ENCODE measurements at places on chromosomes 7 and 10. TPM values are rescaled to one million over a fixed set of nuclear protein-coding genes. Genes with fewer than 3 reads are reported as not detected.
A peak's percentile ranks its signal among the peaks of the same experiment; 100 is the strongest.

CRHR2 gene
- not detected for total RNA-seq

FAM25C gene
- not detected for total RNA-seq

DNMBP gene
- 46.6 TPM for total RNA-seq

CABCOCO1 gene
- total RNA-seq, result not detected

SEC23IP gene
- total RNA-seq, result 43.3 TPM

GCC1 gene
- total RNA-seq, result 24.9 TPM

BLNK gene
- total RNA-seq, result not detected

DNA sequence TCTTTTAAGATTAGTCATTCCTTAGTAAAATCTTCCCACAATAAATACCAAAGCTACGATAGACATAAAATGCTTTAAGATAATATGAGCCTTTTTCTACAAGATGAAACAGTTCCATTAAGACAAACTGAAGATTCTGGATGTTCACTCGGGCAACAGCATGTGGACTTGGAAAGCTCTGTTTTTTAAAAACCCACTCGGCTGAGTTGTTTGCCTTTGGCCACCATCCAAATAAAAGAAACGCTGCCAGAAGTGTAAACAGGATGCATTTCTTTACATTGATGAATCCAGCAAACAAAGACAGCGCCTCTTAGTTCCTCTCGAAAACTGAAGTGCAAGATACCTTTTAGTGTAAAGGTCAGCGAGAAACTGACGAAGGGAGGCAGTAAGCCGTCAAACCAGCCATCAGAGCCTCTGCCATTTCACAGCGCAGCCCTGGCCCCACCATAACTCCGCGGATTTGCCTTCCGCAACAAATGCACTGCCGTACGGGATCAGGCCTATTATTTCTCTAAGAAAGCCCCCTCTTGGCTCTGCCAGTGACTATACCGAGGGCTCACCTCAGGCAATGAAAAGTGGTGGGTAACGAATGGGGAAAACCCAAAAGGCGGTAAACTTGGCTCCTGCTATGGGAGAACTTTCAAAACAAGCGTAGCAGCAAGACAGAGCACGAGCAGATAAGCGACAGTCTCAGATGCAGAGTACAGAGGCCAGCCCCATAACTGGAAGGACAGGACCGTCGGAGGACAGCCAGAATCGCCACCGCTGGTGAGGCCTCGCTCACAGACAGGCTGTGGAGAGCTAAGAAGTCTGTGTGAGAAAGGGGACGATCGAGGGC lies 41.4 kb downstream of the GNA12 start:
- peak; percentile 49 for DNase-seq

GRCh38 chr10:46019569-46020343 lies 10.7 kb downstream of the NCOA4 start:
- DNase-seq, result peak; percentile 60

- no peak for DNase-seq
These were observed 85.4 kb upstream of the SLC13A1 start for GRCh38 chr7:123285076-123285700.

DNA sequence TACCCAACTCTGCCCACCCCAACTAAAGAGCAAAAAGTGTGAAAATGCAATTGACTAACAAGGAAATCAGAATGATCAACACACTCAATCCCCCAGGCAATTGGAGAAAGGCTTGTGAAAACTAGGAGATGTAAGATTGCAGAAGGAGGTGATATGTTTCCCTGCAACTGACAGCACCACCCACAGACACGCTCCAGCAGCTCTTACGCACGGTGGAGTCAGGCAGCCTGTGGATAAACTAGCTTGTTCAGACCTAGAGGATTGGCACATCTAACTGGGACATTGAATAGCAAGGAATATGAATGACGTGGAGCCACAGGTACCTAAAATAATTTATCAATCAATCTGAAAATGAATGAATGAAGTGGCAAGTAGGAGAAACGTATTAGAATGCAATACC lies 125.7 kb upstream of the MYO3A start:
- DNase-seq, result no peak

- DNase-seq, result no peak
These were observed 181.9 kb downstream of the TMEM26 start for GRCh38 chr10:61271127-61271780.

GRCh38 chr7:146053492-146053891 lies 63.1 kb upstream of the CNTNAP2 start:
- DNase-seq, result no peak

DNA sequence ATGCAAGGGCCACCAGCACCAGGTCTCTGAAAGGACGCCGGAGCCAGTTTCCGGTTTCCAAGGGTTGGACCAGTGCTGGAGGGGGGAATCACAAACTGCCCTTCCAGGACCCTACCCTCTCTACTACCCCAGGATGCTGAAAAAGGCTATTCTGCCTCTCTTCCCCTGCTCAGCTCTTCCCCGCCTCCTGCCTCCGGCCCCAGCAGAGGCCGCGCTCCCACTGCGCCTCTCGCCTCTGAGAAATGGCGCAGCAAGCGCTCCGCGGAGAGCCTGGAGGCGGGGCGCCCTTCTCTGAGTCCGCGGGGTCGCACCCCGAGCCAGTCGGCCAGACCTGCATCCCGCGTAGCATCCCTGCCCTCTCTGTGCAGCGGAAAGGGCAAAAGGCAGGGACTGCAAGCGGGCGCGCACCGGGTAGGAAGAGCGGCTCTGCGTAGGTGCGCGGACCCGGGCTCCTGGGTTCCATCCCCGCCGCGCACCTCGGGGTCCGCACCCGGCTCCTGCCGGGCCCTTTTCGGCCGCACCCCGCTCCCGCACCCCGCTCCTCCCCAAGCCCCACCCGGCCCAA lies 476 bp upstream of the RET start:
- no peak for DNase-seq

DNA sequence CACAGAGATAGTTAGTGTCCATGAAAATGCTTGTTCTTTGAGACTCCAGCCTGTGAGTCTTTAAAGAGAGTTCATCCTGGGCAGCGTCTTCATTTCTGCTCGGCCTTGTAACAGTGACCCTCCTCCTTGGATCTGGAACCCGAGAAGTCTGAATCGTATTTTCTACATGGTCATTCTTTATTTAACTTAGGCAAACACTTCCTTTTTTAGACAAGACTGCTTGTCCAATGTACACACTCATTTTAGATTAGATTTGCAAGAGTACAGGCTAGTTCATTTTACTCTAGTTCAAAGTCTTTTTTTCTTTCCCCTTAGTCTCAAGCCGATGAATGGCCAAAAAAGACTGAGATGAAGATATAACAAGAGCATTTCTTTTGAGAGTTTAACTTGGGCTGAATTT lies 133.5 kb downstream of the CHN2 start:
- no peak for DNase-seq

GRCh38 chr7:155741805-155742204 lies 70.5 kb downstream of the SHH start:
- no peak for DNase-seq

- peak; percentile 80 for DNase-seq
These were observed 33.3 kb downstream of the CDK14 start for GRCh38 chr7:90629297-90629918.

- DNase-seq, result no peak
These were observed 23.5 kb downstream of the NACAD start for GRCh38 chr7:45065031-45065995.

DNA sequence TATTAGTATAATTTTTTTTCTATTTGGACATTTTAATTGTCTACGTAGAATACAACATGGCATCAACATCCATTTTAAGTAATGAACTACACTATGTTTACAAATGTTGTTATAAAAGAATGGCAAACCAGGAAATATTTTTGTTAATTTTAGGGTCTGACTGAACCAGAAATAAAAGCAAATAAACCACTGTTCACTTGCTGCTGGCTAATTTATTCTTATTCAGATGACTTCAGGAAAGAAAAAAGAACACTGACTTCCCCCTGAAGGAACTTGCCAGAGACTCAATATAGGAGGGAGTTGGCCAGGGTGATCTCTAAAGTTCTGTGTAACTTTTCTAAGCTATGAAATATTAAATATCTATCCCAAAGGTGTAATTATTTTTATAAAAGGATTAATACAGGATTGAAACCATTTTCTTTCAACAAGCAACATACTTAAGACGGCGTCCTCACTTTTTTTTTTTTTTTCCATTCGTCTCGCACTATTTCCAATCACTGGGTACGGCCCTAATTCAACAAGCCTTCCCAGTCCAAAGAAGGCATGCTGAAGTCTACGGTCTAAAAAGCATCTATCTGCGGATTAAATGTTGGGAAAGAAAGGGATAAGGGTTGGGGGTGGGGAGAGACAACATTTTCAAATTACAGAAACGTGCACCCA lies 1.2 kb downstream of the USP6NL start:
- DNase-seq, result peak; percentile 37

GRCh38 chr7:106057204-106057961 lies 54.7 kb downstream of the SYPL1 start:
- DNase-seq, result no peak

GRCh38 chr7:50204581-50204980 lies 99.9 kb upstream of the IKZF1 start:
- no peak for DNase-seq

GRCh38 chr10:101267290-101267680 lies 38.0 kb upstream of the LBX1 start:
- DNase-seq, result no peak

DNA sequence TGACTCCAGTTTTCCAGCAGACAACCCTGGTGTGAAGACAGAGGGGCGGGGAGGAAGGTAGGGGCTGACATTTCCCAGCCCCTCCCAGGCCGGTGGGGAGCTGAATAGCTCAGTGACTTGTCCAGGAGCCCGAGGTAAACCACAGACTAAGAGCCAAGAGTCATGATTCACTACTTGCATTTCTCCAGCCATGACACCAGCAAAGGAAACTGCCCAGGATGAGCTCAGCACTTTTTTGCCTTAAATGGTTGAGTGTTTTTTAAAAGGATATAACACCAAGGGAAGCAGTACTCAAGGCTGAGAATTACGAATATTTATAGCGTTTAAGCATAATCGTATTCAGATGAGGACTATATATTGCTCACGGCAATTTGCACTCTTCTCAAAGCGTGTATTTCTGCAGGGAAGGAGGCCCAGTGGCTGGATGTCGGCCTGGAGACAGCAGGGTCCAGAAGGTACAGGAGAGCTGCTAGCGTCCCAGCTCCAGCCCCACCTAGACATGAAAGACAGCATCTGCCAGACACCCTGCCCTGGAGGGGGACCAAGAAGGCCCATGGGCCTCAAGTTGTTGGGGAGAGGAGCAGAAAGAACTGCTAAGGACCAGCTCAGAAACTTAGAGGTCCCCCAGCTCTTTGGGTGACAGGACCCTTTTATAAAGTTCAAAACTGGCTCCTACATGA lies 141.4 kb downstream of the GRID1 start:
- DNase-seq, result no peak

DNA sequence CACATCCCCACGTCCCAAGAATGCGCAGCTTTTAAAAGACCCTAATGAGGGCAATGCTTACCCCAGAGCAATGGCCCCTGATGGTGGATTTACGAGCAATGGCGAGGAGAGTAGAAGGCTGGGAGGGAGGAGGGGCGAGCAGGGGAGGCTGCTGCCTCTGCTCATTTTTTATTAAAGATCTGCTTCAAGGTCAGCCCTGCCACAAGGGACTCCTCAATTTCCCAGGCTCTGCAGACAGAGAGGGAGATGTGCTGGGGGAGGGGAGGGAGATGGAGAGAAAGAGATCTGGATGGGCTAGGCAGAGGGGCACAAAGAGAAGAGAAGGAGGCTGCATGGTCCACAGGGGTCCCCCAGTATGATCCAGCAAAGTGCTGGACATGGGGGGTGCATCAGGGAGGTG lies 7.8 kb upstream of the SRRM3 start:
- DNase-seq, result no peak

DNA sequence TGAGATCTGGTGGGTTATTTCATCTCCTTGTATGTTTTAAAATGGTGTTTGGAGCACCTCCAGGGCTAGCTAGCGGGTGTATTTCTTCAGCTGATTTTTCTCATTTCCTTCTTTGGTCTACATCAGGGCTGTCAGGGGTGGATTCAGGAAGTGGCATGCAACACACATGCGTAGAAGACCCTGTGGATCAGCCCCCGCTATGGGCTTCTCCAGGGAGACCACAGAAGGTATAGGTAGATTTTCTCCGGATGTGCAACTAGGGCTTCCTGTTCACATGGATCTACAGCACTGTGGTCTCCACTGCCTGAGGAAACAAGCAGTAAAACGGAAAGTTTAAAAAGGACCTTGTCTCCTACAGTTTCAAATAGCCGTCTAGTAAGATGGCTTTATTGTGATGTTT lies 10.4 kb downstream of the NUB1 start:
- DNase-seq, result no peak

GRCh38 chr7:43377196-43377960 lies 205.5 kb upstream of the STK17A start:
- DNase-seq, result no peak

Data from dermis blood vessel endothelial cell (primary cell).